ENCODE measurements at places on chromosomes 12 and 14.

- DNase-seq, result no peak
Measured at GRCh38 chr12:11106288-11106687, 14.2 kb upstream of the TAS2R43 start.

DNA sequence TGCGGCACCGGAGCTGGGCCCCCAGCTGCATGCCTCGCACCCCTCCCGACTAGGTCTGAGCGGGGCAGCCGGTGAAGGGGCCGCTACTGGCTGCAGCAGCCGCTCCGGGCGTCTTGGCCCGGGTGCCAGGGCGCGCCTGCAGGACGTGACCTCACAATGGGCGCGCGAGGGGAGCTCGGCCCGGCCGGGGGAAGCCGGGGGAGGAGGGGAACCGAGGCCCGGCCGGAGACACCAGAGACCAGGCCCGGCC lies 353 bp downstream of the BAG5 start:
- DNase-seq, result no peak

GRCh38 chr14:81256289-81256960 lies 35.7 kb upstream of the GTF2A1 start:
- DNase-seq, result no peak

- no peak for DNase-seq
Measured at GRCh38 chr12:45703942-45704341, 25.6 kb upstream of the ARID2 start.

- no peak for DNase-seq
Measured at GRCh38 chr14:94008234-94008633, 11.1 kb downstream of the CCDC197 start.

DNA sequence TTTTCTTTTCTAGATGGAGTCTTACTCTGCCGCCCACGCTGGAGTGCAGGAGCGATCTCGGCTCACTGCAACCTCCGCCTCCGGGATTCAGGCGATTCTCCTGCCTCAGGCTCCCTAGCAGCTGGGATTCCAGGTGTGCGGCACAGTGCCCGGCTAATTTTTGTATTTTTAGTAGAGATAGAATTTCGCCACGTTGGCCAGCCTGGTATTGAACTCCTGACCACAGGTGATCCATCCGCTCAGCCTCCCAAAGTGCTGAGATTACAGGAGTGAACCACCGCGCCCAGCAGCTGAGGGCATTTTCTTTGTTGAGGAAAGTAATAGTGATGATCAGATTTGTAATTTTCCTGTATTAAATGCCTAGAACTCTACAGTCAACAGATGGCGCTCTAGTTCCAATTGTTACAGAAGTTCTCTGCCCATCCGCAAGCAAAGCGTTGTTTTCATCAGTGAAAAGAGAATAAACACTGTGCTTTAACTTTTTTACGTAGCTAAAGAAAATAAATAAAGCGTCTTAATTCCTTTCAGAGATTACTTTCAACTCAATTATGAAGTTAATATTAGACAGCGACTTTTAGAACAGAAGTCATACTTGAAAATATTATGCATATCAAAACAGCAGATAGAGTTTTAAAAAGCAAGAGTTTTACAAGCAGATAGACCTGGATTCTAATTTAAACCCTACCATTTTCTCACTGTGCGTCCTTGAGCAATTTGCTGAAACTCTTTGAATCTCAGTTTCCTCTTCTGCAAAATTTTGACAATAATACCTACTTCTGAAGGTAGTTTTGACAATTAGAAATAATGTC lies 335.1 kb downstream of the DUSP6 start:
- DNase-seq, result peak; percentile 76

DNA sequence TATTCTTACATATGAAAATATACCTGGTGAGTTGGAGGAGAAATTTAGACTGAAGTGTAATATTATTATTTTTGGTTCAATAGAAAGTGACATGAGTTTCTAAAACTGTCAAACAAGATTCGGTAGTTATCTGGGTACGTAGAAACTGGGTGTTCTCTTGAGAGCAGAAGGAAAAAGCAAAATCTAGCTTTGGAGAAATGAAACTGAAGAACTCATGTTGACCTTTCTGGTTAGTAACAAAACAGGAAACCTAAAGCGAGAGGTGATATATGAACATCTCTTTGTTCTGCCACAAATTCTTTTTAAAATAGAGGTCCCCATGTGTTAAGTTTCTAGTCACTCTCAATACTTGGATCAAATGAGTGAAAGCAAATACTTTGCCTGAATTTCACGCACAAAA lies 401.7 kb downstream of the TRHDE start:
- no peak for DNase-seq

DNA sequence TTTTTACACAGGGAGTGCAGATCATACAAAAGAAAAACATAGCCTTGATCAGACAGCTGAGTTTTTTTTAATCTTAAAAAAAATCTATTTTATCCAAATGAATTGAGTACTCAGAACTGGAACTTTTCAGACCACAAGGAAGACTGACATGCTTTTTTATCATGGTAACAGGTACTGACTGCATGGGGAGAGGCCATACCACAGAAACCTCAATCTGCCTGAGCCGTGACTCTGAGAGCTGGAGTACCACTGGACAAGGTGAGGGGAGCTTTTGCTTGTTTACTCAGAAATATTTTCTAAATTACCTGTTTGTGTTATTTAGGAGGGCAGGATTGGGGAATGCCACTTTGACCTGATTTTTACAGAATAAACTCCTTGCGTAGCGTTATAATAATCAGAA lies 143.9 kb downstream of the ALX1 start:
- no peak for DNase-seq

DNA sequence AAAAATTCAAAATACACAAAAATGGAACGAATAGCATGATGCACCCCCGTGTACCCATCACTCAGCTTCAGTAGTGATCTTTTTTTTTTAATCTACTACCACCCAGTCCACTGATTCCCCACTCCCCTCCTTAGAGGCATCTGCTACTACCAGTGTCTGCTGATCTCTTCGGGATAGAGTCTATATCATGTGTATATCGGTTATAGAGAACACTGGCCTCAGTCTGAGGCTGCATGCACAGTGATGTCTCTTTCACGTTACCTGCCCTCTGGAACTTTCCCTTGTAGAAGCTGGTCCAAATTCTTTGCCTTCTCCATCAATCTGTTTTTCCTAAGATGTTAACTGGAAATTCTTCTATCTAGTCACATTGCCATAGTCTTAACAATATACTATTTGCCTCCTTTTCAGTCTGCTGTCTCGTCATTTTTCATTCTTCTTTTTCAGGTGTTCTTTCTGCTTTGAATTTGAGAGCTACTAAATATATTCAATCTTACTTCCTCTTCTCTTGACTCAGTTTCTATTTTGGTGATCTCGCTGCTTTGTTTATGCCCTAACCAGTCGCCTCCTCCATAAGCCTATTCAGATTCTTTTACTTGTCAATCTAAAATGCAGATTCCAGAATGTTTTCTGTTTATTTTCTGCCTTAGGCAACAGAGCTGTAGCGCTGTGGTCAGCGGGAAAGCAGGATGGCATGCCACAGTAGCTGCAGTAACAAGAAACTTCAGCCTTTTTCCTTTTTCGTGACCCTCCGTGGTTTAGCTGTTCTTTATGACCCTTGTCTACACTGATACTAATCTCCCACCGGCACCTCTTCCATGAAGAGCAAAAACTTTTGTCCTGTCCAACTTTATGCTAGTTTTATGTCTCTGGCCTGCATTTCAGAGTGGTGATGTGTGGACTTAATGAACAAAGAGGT lies 67.0 kb downstream of the FBXW8 start:
- no peak for DNase-seq

GRCh38 chr14:91350813-91351511 lies 66.7 kb downstream of the CCDC88C start:
- no peak for DNase-seq

DNA sequence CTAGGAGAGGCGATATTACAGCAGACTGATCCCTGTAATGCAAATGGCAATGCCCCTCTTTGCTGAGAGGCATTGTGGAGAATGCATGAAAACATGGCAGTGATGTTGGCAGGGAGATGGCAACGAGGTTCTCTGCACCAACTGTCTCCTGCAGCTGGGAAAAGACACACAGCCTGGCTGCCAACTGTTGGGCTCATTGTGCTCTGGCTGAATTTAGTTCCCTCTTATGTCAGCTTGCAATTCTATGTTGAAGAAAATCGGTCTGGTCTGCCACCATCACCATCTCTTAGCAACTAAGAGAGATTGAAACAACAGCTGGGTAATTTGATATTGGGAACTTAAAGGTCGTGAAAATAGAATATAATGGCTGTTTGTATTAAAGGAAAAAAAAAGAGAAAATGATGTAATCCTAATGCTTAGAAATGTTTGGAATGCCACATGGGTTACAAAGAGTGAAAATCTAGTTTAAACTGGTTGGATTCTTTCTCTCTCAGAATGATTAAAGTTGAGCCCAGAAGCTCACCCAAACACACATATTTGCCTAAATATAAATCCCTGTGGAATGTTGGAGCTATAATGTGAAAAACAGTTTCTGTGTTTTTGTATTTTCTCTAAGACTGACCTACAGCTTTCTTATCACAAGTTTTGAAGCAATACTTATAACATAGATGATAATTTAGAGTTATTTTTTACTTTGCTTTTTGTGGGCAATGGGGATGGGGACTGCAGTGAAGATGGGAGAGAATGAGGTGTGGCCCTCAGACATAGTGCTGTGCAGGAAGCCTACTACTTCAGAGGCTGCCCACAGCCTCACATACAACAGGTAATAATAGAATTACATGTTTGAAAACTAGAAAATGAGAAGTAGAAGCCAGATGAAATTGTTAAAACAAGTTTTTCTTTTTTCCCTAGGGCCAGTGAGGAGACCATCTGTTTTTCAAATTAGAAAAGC lies 143.7 kb downstream of the AKAP6 start:
- DNase-seq, result no peak

- DNase-seq, result no peak
Measured at GRCh38 chr14:69917287-69917686, 38.1 kb downstream of the SMOC1 start.

- no peak for DNase-seq
Measured at GRCh38 chr12:68611094-68611805, 551 bp downstream of the RAP1B start.

DNA sequence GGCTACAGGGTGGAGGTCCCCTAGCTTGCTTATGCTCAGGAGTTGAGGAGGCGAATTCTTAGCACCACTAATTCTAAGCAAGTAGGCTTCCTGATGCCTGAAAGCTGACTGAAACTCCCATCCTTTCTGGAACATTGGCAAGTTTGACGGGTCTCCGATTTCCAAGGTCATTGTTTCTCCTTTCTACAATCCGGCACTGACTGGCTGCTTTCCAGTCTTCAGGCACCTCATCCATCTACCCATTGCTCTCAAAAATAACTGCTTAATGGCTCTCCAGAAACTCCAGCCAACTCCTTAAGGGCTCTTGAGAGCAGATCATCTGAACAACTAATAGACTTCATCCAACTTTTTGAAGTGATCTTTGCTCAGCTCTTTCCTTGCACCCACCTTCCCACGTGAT lies 13.3 kb downstream of the REM2 start:
- DNase-seq, result no peak

GRCh38 chr12:6372403-6373003 lies 2.9 kb downstream of the SCNN1A start:
- DNase-seq, result peak; percentile 33

DNA sequence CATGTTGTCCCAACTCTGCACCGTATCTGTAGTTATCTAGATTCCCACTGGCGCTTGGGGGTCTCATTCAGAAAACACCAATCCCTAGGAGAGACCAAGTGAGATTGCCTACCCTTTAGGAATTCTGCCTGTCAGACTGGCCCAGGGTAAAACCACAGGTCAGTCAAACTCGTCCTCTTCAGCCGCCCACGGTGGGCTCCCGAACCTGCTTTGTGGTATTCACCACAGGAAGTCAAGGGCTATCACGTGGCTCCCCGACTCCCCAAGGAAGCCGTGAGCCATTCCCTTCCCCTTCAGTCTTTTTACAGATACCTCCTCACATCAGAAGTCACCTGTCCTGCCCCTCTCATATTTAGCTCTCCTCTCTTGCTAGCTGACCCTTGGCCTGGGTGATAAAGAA lies 159.9 kb downstream of the EGLN3 start:
- no peak for DNase-seq

DNA sequence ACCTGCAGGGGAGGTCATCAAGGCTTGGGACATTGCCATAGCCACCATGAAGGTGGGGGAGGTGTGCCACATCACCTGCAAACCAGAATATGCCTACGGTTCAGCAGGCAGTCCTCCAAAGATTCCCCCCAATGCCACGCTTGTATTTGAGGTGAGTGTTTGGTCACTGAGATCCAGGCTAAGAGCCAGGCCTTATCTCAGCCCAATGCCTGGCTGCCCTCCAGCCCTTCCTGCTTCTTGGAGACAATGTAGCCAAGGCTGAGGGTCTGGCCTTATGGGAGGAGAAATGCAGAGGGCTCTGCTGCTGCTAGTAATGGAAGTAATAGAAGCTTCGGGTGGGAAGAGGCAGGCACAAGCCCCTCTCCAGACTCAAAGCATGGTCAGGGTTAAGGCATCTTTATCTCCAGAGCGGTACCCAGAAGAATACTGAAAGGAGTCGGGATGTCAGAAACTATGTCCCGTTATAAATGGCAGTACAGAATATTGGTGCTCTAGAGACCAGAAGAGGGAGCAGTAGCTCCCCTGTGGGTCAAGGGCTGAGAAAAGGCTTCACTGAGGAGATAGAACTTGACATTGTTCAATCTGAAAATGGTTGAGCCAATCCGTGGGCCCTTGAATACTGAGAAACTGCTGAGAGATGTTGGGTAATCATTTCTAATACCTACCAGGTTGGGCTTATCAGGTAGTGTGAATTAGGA lies 3.1 kb downstream of the FKBP4 start:
- no peak for DNase-seq

- no peak for DNase-seq
Measured at GRCh38 chr14:73625706-73626105, 13.4 kb downstream of the ACOT6 start.

DNA sequence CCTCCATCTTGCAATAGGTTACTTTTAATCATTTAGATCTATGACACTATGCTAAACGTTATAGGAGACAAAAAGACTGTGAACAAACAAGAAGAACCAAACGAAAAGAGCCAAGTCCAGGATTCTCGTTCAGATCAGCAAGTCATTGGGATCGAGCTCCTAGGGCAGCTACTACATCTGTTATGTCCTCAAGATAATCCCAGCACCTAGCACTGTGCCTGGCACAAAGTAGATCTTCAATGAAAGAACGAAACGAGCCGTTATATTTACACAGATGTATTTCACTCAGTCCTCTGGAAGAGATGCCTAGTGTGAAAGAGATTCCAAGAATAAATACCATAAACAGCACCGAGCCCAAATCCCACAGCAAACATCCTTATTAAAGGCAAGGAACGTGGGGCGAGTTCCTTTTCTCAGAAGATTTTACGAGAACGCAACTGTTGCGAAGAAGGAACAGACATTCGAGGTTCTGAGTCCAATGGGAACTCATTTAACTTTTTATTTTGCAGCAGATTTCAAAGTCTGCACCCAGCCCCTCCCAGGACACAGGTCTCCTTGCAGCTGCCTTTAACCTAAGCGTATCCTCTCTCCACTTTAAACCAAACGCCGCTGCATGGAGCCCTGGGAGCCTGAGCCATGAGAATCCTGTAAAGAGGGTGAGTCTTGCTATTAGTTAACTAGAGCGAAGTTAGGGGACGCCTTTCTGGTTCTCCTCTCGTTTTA lies 544 bp upstream of the TDP1 start:
- peak; percentile 62 for DNase-seq

DNA sequence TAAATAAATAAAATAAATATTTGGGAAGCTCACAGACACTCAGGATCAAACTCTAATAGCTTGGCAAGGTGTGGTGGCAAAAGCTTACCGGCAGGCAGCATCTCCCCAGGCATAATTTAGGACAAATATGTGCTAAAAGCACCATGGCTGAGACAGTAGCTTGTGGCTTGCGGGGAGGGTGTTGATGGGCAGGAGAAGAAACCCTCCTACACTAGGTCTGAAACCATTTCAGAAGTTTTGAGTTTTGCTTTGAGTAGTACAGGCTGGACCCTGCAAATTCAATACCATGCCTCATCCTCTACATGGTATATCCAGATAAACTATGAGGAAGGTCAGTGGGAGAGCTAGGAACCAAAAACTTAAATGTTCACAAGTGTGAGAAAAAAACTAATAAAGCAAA lies 33.1 kb downstream of the MAP3K9 start:
- DNase-seq, result no peak
